ENCODE measurements at places on chromosomes 6 and 20.

GRCh38 chr6:85983032-85983659, 340.5 kb upstream of the SYNCRIP start:
- no peak for DNase-seq

DNA sequence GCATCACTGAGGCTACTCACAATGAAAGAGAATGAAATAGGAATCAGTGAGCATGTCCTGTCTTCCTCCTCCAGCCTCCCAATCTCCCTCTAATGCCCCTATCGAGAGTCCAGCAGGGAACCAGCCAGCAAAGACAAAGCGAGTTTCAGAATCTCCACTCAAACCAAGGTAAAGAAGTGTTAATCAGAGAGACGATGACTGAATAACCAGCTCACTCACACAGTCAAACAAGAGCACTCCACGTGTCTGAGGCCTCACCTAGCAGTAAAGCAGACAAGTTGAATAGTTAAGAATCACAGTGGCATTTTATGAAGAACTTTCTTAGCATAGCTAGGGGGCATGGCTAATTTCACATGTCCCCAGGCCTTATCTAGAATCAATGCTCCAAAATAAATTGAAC, 3.3 kb upstream of the TREM1 start:
- DNase-seq: no peak

DNA sequence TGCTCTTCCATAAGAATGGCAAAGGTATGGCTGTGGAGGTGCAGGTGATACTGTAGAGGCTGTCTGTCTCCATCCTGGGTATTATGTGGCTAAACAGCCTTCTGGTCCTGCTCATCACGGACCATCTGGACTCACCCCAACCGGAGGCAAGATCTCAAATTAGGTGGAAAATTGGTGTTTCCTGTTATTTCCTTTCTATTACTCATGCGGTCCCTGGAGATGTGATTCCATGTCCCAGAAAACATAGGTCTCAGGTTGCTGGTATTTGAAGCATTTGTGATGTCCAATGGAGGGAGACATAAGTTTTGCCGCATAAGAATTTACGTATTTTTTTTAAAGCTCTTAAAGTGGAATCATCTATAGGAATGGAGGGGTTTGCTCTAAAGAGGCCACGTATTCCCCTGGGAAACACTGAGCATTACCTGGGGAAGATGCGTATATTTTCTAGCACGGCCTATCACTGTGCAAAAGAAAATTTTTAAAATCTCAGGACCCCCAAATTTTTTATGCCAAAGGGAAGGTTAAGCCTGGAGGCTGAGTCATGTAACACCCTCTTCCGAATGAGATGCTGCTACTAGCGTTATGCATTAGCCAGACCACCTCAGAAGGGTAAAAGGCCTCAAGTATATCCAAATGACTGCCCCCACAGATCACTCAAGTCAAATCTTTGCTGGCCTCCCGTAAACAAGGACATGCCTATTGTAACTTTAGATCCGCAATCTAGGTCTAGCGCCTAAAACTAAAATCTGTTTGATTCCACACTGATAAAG, 22.4 kb upstream of the PBOV1 start:
- DNase-seq: no peak

DNA sequence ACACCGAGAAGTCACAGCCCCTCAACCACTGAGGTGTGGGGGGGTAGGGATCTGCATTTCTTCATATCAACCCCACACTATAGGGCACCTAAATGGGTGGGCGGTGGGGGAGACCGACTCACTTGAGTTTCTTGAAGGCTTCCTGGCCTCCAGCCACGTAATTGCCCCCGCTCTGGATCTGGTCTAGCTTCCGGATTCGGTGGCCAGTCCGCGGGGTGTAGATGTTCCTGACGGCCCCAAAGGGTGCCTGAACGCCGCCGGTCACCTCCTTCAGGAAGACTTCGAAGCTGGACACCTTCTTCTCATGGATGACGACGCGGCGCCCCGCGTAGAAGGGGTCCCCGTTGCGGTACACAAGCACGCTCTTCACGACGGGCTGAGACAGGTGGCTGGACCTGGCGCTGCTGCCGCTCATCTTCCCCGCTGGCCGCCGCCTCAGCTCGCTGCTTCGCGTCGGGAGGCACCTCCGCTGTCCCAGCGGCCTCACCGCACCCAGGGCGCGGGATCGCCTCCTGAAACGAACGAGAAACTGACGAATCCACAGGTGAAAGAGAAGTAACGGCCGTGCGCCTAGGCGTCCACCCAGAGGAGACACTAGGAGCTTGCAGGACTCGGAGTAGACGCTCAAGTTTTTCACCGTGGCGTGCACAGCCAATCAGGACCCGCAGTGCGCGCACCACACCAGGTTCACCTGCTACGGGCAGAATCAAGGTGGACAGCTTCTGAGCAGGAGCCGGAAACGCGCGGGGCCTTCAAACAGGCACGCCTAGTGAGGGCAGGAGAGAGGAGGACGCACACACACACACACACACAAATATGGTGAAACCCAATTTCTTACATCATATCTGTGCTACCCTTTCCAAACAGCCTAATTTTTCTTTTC, at the start of gene DCDC2:
Gene DCDC2 (minus strand): TSS at position 724 of the 883 bp plus-strand sequence. CDS start 309 bp downstream, at position 415.
- no peak for DNase-seq

GRCh38 chr6:50087231-50087954, 37.7 kb upstream of the DEFB112 start:
- no peak for DNase-seq

DNA sequence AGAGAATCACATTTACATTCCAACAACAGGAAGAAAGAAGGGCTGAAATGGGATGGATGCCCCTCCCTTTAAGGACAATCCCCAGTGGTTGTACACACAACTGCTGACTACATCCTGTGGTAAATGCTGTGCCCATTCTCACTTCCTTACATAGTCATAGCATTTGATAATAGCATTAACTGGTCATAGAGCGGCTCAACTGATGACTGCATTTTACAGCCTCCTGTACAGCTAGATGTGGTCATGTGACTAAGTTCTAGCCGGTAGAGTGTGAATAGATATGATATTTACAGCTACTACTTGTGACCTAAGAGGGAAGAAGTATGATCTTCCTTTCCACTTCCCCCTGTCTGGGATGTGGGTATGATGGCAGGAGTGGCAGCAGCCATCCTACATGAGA, 24.7 kb downstream of the KCNK17 start:
- DNase-seq: no peak

DNA sequence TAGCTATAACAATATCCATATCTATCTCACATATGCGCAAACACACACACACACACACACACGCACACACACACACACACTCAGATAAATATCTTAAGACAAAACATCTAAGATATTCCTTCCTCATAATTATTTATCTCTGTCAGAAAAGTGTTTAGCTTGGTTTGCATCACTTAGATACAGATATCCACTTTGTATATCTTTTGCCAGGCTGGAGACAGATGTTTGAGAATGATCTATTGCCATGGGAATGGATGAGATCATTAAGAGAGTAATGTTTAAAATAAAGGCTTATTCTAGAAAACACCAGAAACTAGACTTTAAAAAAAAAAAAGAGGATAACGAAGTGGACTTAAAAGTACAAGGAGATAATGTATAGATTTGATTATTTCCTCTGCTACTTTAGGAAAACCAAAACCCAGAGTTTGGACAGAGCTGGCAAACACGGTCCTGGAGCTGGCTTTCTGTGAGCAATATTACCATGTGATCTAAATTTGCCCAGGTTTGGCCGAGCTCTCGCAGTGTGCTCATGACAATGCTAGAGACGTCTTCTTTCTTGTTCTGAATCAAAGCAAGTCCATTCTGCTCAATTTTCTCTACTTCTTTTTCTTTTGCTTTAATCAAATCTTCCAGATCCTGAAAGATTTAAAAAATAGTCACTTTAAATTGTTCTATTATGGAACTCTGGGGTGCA, 411.8 kb downstream of the SYNE1 start:
- DNase-seq: no peak

- DNase-seq: no peak
These were observed 155.0 kb upstream of the SNX9 start for GRCh38 chr6:157668009-157668401.

DNA sequence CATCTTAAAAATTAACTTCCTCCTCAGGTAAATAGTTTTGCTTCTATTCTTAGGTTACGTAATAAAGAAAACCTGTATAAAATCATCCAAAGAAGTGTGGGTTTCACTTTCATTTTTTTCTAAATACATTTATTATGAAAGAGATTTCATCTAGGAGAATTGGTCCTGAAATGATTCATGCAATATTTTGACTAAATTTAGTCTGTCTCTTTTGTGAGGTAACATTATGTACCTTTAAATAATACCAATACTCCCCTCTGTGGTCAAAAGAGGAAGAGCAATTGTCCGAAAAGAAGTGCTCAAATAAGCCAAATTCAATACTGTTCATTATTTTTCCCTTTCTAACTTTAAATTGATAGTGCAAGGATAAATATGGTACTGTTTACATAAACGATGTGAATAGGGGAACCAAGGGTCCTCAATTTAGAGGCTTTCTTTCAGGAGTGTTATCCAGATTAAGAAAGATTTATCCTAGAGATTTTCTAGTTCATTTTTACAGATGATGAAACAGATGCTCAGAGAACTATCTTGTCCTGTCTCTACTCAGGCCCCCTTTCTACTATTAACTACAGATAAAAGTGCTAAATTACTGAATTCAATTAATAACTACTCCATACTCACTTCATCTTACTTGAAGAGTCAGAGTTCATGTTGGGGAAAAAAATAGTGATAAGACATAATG, 26.2 kb downstream of the CYP39A1 start:
- DNase-seq: peak; percentile 83

DNA sequence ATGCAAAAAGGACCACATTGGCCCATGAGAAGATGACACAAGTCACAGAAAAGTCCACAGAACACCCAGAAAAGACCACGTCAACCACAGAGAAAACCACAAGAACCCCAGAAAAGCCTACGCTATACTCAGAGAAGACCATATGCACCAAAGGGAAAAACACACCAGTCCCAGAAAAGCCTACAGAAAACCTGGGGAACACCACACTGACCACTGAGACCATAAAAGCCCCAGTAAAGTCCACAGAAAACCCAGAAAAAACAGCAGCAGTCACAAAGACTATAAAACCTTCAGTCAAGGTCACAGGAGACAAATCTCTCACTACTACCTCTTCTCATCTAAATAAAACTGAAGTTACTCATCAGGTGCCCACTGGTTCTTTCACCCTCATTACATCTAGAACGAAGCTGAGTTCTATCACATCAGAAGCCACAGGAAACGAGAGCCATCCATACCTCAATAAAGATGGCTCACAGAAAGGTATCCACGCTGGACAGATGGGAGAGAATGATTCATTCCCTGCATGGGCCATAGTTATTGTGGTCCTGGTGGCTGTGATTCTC, 11.2 kb downstream of the MUCL3 start:
- no peak for DNase-seq

DNA sequence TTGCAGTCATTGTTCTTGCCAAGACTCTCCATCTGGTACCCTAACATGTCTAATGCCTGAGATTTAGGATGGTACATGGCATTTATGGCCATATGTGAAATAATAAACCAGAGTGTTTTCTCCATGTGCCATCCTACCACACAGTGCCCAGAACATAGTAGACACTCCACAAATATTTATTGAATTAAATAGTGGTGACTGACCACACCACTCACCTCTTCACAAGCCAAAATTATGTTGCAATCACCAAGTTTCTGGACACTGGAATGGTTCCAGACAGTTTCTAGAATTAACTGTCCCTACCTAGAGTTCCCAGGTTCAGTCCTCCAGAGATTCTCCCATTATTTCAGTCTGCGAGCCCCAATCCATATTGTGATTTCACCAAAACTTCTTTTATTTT, 427.3 kb downstream of the KIF16B start:
- no peak for DNase-seq

DNA sequence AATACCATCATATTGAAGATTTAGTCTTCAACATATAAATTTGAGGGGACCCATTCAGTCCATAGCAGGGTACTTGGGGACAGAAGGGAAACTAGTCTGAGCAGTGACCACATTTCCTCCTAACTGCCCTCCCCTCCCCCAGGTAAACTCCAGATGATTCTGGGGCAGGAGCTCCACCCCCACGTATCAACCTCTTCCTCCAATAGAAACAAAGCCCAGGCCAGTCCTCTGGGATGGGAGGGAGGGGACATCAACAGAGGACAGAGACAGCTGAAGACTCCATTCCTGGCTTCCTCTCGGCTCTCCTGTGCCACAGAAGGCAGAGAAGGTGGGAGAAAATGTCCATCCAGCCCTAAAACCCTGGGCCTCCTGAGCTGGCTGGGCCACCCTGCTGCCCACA, 85.0 kb upstream of the TOP1 start:
- no peak for DNase-seq

DNA sequence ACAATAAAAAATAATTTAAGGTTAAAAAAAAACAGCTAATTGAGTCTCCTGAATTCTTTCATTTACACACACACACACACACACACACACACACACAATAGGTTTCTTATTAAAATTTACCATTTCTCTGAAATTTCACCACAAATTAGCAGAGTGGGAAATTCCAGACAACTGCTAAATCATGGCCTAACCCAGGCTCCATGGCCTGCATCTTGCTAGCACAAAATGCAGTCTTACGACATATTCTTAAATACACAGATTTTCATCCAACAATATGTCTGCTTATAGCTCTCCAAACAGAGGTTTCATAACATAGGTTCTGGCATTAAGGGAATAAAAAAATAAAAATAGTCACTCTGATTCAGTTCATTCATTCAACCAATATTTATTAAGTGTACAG, 46.9 kb downstream of the SOD2 start:
- no peak for DNase-seq

DNA sequence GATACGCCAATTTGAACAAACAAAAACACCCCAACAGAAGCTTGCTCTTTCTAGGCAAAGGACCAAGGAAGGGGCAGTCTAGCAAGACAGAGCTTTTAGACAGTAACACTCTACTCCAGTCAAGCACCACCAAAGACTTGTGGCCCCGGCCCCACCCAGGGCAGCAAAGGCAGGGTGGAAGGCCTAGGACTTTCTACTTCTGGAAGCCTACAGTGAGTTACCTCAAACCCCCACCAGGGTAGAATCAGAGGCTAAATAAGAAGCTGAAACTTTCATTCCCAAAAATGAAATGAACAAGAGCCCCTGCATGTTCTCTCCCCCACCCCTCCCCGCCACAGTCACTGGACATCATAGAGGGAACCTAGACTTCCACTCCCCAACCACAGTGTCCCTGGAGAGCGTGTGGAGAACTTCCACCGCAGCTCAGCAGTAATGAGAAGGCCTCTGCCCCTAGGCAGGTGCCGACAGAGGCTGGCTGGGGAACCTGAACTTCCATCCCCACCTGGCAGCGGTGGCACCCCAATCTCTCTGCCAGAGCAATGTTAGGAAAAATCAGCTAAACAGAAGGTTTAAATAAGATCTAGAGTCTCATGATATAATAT, 40.0 kb downstream of the KATNA1 start:
- DNase-seq: no peak

DNA sequence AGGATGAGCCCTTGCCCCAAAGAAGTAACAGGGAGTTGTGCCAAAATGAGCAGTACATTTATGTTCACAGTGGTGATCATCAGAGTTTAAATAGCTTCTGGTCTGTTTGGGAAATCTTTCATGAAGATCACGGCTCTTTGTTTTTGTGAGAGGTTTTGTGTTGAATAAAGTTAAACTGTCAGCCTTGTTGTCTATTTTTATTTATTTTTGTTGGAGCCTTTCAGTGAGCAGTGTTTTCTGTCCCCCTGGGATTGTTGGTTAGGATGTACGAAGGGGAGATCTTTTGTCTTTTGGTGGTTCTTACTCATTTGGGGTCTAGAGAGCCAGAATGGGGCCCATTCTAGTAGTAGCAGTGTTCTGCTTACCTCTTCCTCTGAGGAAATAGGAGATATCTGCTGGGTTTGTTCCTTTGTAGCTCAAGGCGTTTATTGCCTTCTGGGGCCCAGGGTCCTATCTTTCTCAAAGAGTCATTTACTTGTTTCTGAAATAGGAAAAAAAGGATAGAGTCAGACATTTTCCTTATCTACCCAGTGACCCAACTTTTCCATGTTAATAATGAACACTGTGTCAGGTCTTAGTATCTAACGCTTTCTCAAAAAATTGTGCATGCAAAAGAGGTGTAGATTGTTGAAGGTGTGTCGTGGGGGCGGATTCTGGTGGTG, 157.4 kb downstream of the JARID2 start:
- DNase-seq: peak; percentile 59

All from pons (tissue), 1 donor.